Parietal lobe (tissue), 2 donors: ENCODE measurements at places on chromosomes 7 and 10. TPM values are rescaled to one million over a fixed set of nuclear protein-coding genes. Genes with fewer than 3 reads are reported as not detected.

HKDC1 gene
- total RNA-seq, result 3.1 TPM

SHOC2 gene
- 115 TPM for total RNA-seq

ZNF316 gene
- 28.5 TPM for total RNA-seq

RGS10 gene
- total RNA-seq, result 3.4 TPM

GIMAP5 gene
- total RNA-seq, result 2.2 TPM

PIK3CG gene
- 1.6 TPM for total RNA-seq

HYAL4 gene
- total RNA-seq, result not detected

NACAD gene
- total RNA-seq, result 13.5 TPM

CCL24 gene
- total RNA-seq, result not detected

LGI1 gene
- 60.7 TPM for total RNA-seq

LAMB1 gene
- total RNA-seq, result 55.7 TPM

PROSER2 gene
- 0.31 TPM for total RNA-seq

TFEC gene
- 0.63 TPM for total RNA-seq

HOXA4 gene
- total RNA-seq, result not detected

LRIT1 gene
- total RNA-seq, result not detected

GIMAP6 gene
- total RNA-seq, result 2.8 TPM

MCM10 gene
- 5.0 TPM for total RNA-seq

IKZF1 gene
- 0.94 TPM for total RNA-seq

CAV2 gene
- total RNA-seq, result 9.1 TPM

JMJD1C gene
- 396 TPM for total RNA-seq

SFXN4 gene
- total RNA-seq, result 15.0 TPM

COPG2 gene
- 51.3 TPM for total RNA-seq

VTI1A gene
- total RNA-seq, result 105 TPM

WNT16 gene
- total RNA-seq, result 0.31 TPM
